Glomerular endothelial cell (primary cell): ENCODE measurements at places on chromosomes 6 and 20. TPM values are rescaled to one million over a fixed set of nuclear protein-coding genes. Genes with fewer than 3 reads are reported as not detected.

PMEPA1 gene
- 11.9 and 16.2 TPM in 2 replicates for total RNA-seq

SASH1 gene
- total RNA-seq, result 136 and 154 TPM in 2 replicates

XKR7 gene
- total RNA-seq, result 0.05 TPM in 1 of 2 replicates, not detected in the other

ACAT2 gene
- total RNA-seq, result 19.4 and 25.0 TPM in 2 replicates

MTFR2 gene
- 5.2 and 6.4 TPM in 2 replicates for total RNA-seq

ZFP57 gene
- total RNA-seq, result not detected in 2 replicates

FNDC1 gene
- total RNA-seq, result 0.06 TPM in 1 of 2 replicates, not detected in the other

DLL1 gene
- 2.9 and 10.7 TPM in 2 replicates for total RNA-seq

RTEL1 gene
- 9.2 and 20.1 TPM in 2 replicates for total RNA-seq

BPIFB4 gene
- not detected in 2 replicates for total RNA-seq

HCRTR2 gene
- total RNA-seq, result not detected in 2 replicates

GUCA1A gene
- total RNA-seq, result 0.35 TPM in 1 of 2 replicates, not detected in the other

ZSCAN23 gene
- 1.2 and 2.0 TPM in 2 replicates for total RNA-seq

HLA-DQA1 gene
- not detected in 2 replicates for total RNA-seq
